Smooth muscle cell of the brain vasculature (primary cell): ENCODE measurements at places on chromosomes 1 and 21.

GRCh38 chr1:239944666-239945065 lies 147.0 kb upstream of the FMN2 start:
- DNase-seq: no peak

DNA sequence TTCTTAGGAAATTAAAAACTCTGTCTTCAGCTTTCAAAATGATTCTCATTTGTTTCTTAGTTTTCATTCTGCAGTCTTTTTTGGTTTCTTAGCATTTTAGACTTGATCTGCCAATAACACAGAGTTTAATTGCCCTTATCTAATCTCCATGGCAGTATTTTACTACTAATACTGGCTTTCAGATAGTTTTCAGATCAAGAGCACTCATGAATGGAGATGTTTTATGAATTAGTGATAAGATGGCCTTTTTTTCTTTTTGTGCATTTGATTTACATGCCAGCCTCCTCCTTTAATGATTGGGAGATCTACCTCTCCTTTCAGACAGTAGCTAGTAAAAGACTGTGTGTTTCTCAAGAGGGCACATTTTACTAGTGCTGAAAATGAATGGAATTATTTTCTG lies 5.6 kb downstream of the MIA3 start:
- DNase-seq: no peak

- DNase-seq: no peak
Observed at GRCh38 chr1:26023826-26024225, 2.3 kb downstream of the EXTL1 start.

- no peak for DNase-seq
Observed at GRCh38 chr1:234527346-234527745, 48.4 kb upstream of the TARBP1 start.

DNA sequence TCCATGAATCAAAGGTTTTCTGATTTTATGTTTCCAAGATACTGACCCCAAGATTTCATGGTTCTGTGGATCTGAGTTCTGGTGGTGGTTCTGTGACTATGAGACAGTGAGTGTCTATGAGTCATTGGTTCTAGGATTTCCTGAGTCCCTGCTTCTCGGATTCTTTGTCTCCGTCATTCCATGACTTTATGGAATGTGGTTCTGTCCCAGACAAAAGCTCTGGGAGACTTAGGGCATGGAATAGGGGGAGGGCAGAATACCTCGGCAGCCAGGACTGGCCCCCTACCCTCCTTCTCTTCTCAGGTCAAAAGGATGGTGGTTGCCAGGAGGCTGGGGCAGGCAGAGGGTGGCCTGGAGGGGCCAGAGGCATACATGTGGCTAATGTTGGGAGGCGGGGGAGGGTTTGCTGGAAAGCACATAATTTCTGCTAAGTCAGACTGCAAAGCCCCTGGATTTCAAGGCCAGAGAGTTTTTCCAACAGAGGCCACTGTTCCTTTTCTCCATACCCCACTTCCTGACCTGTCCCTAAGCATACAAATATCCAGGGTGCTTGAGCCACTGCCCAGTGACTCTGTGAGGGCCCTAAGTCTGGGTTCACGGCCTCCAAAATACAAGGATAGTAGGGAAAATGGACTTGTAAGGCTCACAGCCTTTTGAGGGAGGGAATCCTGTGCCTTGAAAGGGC lies 17.2 kb downstream of the CDCP2 start:
- no peak for DNase-seq

DNA sequence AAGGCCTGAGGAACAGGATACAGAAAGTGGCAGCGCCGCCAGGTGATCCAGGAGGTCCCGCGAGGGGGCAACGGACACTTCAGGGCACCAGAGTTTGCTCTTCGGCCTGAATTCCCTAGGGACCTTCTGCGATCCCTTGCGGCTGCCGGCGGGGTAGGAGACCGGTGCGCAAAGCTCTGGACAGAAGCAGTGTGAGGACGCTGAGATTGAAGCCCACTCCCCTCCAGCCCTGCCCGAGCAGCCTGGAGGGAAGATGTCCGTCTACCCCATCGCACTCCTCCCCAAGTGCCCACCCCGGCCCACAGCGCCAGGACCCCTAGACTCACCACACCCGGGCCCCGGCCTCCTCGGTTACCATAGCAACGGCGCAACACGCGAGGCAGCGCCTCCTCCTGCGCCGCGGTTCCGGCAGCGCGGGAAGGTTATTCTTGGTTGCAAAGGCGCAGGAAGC lies at the start of gene ANKRD45:
TSS of gene ANKRD45 (minus strand) at position 361 of the 451 bp plus-strand sequence. CDS start 10,433 bp downstream, outside the sequence.
- DNase-seq: no peak
